ENCODE measurements at places on chromosomes 12 and 14.

- DNase-seq, result no peak
Observed at GRCh38 chr12:58961906-58962305, 41.6 kb upstream of the LRIG3 start.

- no peak for DNase-seq
Observed at GRCh38 chr14:93989939-93990338, 7.2 kb upstream of the CCDC197 start.

DNA sequence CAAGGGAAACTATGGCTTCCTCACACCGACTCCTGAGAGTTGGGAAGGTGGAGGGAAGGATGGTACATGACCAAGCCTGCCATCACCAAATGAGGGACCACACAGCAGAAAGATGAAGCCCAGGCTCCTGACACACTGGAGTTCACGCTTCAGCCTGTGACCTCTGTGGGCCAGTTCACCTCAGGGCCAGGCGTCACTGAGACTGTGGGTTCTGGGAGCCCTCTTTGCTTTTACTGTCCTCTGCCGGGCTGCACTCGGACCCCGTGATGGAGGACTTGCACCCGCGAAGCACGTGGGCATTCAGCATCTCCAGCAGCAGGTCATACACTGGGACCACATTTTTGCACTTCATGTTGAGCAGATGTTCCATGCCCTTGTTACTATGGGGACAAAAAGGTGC, 61.2 kb downstream of the ESR2 start:
- no peak for DNase-seq

DNA sequence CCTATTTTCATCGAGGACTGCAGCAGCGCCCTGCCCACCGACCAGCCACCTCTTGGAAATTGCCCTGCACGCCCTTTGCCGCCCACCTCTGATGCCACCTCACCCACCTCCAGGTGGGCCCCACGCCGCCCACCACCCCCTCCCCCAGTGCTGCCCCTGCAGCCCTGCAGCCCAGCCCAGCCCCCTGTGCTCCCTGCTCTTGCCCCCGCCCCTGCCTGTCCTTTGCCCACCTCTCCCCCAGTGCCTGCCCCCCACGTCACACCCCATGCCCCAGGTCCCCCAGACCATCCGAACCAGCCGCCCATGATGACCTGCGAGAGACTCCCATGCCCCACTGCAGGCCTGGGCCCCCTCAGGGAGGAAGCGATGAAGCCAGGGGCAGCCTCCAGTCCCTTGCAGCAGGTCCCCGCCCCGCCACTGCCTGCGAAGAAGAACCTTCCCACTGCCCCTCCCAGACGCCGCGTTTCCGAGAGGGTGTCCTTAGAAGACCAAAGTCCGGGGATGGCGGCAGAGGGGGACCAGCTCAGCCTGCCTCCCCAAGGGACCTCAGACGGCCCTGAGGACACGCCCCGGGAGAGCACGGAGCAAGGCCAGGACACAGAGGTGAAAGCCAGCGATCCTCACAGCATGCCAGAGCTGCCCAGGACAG, 96.5 kb downstream of the LGMN start:
- no peak for DNase-seq

DNA sequence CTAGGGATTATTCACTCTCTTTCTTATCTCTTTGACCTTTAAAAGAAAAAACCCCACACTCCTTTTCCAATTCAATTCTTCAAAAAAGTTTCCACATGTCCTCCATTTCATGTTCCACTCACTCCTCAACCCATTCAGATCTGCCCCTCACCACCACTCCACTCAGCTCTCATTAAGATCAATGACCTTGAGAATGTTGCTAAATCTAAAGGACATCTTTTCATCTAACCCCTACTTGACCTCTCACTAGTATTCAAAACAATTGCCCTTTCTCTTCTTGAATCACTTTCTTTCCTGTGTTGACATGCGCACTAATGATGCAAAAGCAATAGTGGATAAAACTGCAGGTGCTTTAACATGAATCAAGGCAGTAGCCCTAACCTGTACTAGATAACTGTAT, 9.9 kb downstream of the HECTD1 start:
- DNase-seq, result no peak
